Pons (tissue), 1 donor: ENCODE measurements at places on chromosomes 1 and 21.

- no peak for DNase-seq
These were observed 123.6 kb upstream of the KCNJ15 start for GRCh38 chr21:38133240-38133639.

- DNase-seq: no peak
These were observed 174.3 kb downstream of the ADGRL2 start for GRCh38 chr1:81974883-81975555.

GRCh38 chr1:161069241-161069640 is 450 bp downstream of the ARHGAP30 start:
- no peak for DNase-seq

GRCh38 chr1:182611326-182611725 is 7.1 kb upstream of the RGS16 start:
- DNase-seq: no peak

- no peak for DNase-seq
These were observed 3.0 kb downstream of the PEAR1 start for GRCh38 chr1:156896490-156897033.

DNA sequence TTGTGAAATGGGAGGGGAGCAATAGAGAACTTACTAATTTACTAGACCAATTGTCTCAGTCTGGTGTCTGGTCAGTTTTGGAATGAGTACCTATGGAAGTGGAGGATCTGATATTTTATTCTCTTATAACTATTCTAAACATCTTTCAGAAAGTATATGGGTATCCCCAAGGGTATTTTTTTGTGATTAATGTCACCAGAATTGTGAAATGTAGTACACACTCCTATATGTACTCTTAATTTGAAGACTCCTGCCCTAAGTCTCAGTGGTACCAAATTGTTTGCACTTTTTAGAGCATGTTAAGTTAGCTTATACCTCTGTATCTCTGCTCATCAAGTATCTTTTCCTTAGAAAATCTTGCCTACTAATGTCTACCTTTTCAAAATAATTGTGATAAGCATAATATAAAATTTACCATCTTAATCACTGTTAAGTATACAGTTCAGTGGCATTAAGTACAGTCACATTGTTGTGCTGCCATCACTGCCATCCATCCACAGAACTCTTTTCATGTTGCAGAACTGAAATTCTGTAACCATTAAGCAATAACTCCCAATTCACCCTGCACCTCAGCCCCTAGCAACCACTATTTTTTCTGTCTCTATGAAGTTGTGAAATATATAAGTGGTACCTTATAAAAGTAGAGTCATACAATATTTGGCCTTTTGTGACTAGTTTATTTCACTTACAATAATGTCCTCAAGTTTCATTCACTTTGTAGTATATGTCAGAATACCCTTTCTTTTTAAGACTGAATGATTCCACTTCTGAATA is 40.5 kb downstream of the SLC30A7 start:
- no peak for DNase-seq

DNA sequence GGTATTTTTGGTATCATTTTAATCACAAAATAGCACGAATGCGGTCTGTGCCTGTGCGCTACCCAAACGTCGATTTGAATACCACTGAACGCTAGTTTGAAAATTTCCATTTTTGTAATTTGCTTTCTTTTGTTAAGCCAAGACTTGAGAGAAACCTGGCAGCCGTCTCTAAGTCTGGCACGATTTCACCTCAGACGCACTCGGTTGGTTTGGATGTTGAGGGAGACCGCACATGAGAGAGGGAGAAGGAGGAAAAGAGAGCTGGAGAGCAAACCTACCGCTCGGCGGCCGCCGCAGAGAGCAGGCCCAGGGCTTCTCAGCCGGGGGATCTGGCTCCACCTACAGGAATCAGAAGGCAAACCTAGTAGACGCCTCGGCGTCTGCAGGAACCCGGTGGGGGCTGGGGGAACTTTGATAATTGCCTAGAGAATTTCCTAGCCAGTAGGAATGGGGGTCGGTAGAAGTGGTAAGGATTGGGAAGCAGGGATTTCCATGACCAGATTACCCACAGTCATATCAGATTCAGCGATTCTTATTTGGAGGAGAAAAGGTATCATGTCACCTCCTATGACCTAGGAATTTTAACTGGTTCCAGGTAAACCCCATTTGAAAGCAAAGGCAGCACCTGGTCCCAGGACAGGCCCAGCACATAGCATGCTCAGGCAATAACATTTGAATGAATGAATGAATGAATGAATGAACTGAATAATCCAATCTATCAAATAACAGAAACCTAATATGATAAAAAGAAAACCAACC is 83.2 kb downstream of the TM2D1 start:
- DNase-seq: peak; percentile 38

- DNase-seq: no peak
These were observed 116.9 kb downstream of the EDEM3 start for GRCh38 chr1:184637664-184638240.

DNA sequence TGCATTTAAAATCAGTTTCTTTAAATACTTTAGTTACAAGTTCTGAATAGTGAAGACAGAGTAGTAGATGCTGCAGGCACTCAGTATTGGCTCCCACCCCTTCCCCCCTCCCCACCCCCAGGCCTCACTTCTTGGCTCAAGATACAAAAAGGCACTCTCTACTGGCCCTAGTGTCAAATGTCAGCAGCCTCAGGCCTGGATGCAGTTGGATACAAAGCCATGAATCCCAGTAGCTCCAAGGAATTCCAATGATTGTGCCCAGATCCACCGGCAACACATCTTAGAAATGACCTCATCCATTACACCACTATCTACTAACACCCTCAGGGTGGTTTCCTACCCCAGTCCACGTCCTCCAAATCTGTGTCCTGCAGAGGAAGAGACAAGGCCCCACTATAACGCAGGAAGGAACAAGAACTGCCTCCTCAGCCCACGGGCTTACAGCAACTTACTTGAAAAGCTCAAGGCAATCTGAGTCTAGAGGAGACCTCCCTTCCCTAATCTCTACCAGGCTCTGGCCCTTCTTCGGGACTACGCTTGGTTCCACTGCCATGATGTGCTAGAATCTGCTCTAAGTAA is 17.6 kb downstream of the ACADM start:
- DNase-seq: no peak

- no peak for DNase-seq
These were observed 286.0 kb downstream of the ADGRL2 start for GRCh38 chr1:82086739-82087138.

- no peak for DNase-seq
These were observed 25.9 kb downstream of the STPG1 start for GRCh38 chr1:24387636-24388175.

- no peak for DNase-seq
These were observed 34.6 kb upstream of the MTR start for GRCh38 chr1:236760480-236760879.

- peak; percentile 89 for DNase-seq
These were observed 70.2 kb downstream of the NFIA start for GRCh38 chr1:61152469-61153105.

GRCh38 chr1:223473601-223474344 is 80.6 kb downstream of the CCDC185 start:
- no peak for DNase-seq

GRCh38 chr1:63042278-63042677 is 258.3 kb downstream of the ATG4C start:
- no peak for DNase-seq

- DNase-seq: no peak
These were observed 19.3 kb downstream of the SPEN start for GRCh38 chr1:15866721-15867201.

- no peak for DNase-seq
These were observed 19.7 kb downstream of the DPH5 start for GRCh38 chr1:101005871-101006270.

- DNase-seq: no peak
These were observed 22.9 kb downstream of the MEGF6 start for GRCh38 chr1:3588395-3588794.

GRCh38 chr1:25858494-25858893 is 763 bp downstream of the AUNIP start:
- no peak for DNase-seq

DNA sequence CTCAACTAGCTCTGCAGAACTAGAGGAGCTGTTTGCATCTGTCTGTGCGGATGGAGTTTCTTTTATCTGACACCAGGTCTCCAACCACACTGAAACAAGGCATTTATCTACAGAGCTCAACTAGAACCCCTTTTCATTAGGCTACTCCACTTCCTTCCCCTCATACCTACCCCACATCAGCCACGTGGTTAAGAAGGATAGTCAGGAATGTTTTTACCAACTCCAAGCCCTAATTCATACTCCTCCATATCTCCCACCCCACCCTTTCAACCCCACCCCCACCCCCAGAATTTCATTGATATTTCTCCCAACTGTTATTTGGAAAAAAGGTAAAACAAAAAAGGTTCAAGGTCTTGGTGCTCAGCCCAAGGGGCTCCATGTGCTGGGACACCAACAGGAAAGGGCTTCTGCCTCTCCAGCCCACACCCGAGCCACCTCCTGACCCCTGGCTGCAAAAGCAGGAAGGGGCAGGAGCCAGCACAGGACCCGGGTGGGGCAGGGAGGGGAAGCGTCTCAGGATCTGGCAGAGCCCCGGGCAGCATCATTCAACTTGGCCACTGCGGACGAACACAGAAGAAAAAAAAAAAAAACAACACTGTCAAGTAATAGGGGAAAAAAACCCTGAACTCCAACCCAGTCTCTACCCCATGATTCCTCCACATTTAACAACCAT is 7.0 kb downstream of the ENSA start:
- DNase-seq: no peak

- no peak for DNase-seq
These were observed 67.4 kb upstream of the CASZ1 start for GRCh38 chr1:10863886-10864285.

DNA sequence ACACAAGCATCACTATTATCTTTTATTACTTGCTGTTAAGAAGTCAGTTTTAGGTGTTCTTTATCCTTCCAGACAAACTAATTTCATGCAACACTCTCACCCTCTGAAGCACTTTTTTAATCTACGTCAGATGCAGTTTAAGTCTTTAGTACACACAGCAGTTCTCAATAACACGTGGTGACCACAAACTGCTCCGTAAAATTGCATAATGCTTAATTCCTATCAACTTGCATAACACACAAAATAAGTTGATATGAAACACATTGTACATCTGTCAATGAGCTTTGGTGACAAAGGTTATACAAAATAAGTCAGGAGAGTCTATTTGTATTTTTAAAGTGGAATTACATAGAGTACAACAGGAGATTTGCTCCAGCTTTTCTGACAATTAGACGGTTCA is 140.9 kb upstream of the ETS2 start:
- DNase-seq: no peak

DNA sequence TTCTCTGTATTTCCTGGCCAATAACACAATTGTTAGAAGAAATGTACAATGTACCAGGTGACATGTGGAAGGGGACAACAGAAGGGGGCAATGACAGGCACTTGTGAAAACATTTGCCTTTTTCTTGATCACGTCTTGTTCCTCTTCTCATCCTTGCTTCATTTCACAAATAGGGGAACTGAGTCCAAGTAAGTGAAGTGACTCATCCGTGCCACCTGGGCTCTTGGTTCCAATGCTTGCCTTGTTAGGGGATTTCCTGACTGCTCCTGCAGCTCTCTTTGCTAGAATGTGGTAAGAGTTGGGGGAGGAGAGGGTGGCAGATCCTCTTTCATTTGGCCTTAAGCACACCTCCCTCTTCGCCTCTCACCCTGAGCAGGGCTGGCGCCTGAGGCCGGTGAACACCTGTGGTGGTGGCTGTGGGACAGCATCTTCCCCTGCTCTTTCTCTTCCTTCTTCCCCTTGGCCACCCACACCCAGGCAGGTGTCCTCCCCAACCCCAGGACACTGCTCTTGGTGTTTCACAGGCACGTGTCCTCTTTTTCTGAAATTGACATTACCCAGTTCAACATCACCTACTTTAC is 2.2 kb upstream of the RHEX start:
- DNase-seq: peak; percentile 47

GRCh38 chr1:245301162-245301580 is 146.4 kb downstream of the KIF26B start:
- DNase-seq: no peak

DNA sequence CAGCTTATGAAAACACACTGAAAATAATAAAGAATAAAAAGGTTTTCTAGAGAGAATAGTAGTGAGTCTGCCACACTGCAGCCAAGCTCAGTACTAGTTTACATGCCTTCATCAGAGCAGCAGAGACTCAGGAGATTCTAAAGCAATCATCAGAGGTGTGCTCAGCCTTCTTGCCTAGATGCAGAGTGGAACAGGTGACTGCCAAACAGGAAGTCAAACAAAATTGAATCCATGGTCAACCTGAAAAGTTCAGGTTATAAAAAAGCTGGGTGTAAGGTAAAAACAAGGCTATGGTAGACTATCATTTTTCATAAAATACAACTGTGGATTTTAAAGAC is 165.3 kb upstream of the C1orf105 start:
- DNase-seq: no peak

DNA sequence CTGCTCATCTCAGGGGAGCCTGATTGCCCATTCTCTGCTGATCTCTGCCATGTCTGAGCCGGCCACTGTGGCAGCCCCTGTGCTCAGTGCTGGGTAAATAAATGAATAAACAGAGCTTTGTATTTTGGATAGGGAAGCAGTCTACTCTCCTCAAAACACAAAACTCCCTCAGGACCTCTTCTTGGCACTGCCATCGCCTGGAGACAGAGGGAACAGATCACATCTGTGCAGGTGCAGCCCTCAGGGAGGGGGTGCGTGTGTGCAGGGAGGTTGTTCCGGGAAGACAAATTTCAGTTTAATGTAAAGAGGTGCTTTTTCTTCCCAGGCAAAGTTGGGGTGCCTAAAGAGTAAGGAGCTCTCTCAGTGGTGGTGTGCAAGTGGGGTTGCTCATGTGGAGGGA is 7.7 kb upstream of the FAM167B start:
- peak; percentile 22 for DNase-seq

DNA sequence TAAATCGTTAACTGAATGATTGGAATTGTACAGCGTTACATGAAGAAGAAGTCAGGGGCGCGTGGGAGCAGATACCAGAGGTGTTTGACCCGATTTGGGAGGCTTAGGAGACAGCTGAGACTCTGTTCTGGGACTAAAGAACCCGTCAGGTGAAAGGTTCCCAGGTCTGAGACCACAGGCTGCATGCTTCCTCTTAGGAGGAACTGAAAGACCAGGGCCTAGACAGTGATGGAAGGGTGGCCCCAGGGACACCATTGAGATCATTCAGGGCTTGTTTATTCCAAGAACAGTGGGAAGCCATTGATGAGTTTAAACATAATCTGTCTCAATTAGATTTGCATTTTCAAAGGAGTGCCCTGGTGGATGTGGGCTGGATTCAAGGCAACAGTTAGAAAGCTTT is 904 bp downstream of the KLF17 start:
- no peak for DNase-seq

GRCh38 chr1:16181887-16182719 is 26.2 kb upstream of the EPHA2 start:
- DNase-seq: no peak
